ENCODE measurements at places on chromosomes 12 and 14.
A peak's percentile ranks its signal among the peaks of the same experiment; 100 is the strongest.

GRCh38 chr14:99968191-99968920 is 96.9 kb upstream of the EVL start:
- DNase-seq, result no peak

- no peak for DNase-seq
These were observed 88.7 kb downstream of the APAF1 start for GRCh38 chr12:98733667-98734350.

GRCh38 chr12:106445959-106446358 is 88.4 kb downstream of the POLR3B start:
- no peak for DNase-seq

GRCh38 chr14:50612806-50613205 is 52.9 kb downstream of the ATL1 start:
- DNase-seq, result no peak

DNA sequence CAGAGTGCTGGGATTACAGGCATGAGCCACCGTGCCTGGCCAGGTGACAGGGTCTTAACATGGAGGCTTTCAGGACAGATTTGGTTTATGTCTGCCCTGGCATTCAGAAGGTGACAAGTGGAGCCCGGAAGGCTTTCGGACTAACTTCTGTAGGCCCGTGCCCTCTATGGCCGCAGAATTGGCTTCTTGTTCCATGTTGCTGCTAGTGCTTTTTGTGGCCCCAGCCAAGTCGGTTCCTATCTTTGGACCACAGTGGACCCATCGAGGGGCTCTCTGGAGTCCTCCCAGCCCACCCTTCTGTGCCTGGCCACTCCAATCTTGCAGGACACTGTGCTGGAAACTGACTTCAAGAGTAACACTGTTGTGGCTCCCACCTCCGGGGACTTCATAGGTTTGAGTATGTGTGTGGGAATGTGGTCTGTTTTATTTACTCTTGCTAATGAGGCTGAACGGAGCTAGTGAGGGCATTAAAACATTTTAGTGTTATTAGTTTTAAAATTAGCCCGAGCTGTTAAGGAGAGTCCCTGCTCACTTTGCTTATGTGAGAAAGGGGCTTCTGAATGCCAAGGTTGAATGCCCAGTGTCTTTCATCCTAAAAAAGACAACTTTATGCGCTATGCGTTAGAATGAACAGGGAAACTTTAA is 245.9 kb downstream of the CACNA1C start:
- no peak for DNase-seq

- no peak for DNase-seq
These were observed 248.5 kb downstream of the PCNX1 start for GRCh38 chr14:71155743-71156142.

- peak; percentile 33 for DNase-seq
These were observed 32.3 kb downstream of the NINJ2 start for GRCh38 chr12:630656-631632.

- DNase-seq, result no peak
These were observed 302.1 kb downstream of the MED13L start for GRCh38 chr12:115975411-115975810.

DNA sequence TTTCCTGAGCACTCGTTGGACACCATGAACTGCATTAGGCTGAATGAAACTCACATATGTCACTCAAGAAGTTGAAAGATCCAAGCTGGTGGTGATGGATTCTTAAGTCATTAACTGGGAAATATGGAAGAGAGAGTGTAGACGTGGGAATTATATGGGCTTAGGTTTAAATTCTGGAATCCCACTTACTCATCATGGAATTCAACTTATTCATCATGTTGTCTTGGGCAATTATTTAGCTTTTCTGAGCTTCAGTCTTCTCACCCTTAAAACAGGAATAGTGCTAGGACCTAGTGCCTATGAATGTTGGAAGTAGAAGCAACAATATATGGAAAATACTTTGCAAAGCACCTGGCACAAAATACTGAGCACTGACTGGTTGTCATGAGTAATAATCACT is 292.4 kb upstream of the TBX3 start:
- no peak for DNase-seq

DNA sequence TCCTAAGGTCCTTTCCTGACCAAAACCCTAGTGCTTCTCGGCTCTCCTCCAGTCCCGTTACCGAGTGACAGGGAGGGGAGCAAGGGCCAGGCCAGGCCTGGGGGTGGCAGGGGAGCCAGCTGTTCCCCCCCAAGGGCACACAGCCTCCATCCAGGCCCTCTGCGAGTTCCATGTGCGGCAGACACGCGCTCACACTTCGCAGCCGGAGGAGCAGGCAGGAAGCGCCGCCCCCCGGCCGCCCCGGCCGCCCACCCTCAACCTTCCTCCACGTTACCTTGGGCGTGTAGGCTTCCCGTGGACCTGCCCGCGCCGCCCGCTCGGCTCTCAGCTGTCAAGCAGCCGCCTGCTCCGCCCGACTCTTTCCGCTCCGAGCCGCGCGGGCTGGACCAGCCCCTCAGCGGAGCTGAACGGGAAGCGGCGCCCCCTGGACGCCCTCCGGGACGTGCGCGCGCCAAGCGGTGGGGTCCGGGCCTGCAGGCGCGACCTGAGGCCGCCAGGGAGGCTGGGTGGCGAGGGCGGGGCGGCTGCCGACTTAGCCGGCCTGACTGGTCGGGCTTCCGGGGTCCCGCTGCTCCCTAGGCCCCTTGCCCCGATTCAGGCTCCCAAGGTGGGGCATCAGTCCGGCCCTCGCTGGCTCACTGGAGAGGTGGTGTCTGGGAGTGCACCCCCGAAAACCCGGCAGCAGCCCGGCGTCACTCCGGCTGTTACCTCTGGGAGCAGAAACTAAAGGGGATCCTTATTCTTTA is at the start of gene CRACR2A:
CRACR2A (minus strand) TSS at position 369 of the 746 bp plus-strand sequence. CDS start 56,110 bp downstream, outside the sequence.
- DNase-seq, result no peak

GRCh38 chr12:112809684-112810083 is 18.1 kb downstream of the RPH3A start:
- no peak for DNase-seq

GRCh38 chr12:50249464-50250182 is 33.7 kb downstream of the LIMA1 start:
- no peak for DNase-seq

- no peak for DNase-seq
These were observed 178.6 kb downstream of the TMEM132C start for GRCh38 chr12:128445415-128446127.

- no peak for DNase-seq
These were observed 244.4 kb downstream of the DAD1 start for GRCh38 chr14:22344673-22345072.
